EH (cell line): ENCODE measurements at places on chromosomes 16 and 17.

- peak; percentile 59 for DNase-seq
Measured at GRCh38 chr17:66747578-66748275, 87.2 kb upstream of the CACNG5 start.

DNA sequence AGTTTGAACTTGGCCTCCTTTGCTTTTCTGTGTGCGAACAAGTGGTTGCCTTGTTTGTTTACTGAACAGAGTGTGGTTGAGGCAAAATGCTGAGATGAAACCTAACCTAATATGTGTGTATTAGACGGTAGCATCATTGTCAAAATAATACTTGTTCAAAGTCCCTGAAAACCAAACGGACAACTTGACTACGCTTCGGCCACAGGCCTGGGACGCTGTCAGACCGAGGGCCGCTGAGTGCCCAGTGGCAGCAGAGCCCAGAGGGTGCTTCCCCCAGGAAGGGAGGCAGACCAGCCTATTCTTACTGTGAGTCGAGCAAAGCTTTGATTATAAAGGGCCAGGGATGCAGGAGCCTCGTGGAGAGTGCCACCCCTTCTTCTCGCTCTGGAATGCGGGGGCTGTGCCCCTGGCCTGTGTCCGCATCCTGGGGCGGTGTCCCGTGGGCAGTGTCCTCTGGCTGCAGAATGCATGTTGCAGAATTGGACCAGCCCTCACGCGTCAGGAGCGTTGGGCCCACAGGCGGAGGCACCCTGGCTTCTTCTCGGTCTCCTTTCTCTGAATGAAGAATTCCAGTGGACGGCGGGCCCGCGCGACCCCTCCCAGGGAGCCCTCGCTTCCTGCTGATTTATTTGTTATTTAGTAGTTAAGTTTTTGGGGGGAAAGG lies 5.2 kb downstream of the ACSF3 start:
- no peak for DNase-seq

- DNase-seq = no peak
Measured at GRCh38 chr16:2384426-2384825, 43.9 kb upstream of the ABCA3 start.

GRCh38 chr17:60039114-60039846 lies 39.4 kb downstream of the HEATR6 start:
- peak; percentile 64 for DNase-seq

- DNase-seq = no peak
Measured at GRCh38 chr16:887846-888245, 82.9 kb downstream of the LMF1 start.

DNA sequence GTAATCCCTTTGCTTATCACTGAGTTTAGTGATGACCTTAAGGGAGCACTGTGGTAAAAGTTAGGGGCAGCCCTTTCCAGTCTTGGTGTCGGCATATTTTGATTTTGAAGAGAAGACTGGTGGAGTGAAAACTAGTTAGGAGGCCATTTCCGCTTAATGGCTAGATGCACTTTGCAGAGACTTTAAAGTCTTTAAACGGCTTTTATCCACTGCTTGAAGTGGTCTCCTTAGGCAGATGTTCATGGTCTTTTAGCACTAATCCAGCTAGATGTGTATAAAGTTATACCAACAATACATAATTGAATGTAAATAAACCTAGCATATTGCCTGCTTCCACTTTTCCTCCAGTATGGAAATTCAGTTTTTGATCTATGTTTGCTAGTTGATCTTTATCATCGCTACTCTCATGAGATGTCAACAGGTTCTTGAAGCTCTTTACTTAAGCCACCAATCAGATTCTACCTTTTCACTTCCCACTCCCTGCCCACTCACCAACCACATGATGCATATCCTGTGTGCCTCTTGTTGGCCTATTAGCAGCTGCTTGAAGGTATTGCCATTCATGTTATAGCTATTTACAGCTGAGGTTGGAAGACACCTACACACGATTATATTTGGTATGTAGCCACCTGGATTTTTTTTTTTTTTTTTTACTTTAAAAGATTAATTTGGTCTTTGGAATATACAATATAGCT lies 132.0 kb downstream of the NLK start:
- no peak for DNase-seq

- no peak for DNase-seq
Measured at GRCh38 chr17:33838281-33838680, 416.8 kb upstream of the CCL2 start.

DNA sequence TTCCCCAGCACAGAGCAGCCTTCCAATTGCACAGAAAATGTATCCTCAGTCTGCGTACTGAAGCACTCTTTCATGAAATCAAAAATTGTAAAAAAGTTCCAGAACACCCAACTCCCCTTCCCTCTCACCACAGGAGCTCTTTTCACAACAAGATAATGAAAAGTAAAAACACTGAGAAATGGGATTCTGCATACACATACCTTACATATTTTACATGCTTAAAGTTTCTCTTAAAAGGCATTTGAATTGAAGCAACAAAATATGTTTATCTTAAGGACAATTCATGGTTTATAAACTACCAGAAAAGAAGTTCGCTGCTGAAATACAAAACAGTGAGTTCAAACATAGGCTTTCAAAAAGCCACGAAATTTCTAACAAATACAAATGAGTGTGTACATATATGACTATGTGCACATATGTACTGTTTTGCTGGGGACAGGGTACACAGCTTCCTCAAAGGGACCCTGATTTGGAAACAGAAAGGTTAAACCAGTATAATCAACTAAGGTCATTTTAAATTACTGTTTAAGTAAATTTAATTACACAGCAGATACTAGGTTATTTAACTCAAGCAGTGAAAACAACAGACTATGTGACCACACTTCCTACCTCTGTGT lies 33.8 kb downstream of the COG1 start:
- peak; percentile 69 for DNase-seq

- no peak for DNase-seq
Measured at GRCh38 chr16:51763072-51763661, 612.1 kb upstream of the SALL1 start.

- peak; percentile 50 for DNase-seq
Measured at GRCh38 chr17:79741751-79742588, 11.2 kb downstream of the ENPP7 start.

GRCh38 chr17:41015454-41015853 lies 6.5 kb upstream of the KRTAP3-1 start:
- DNase-seq = no peak

GRCh38 chr17:77565166-77565565 lies 393.3 kb upstream of the TNRC6C start:
- no peak for DNase-seq

DNA sequence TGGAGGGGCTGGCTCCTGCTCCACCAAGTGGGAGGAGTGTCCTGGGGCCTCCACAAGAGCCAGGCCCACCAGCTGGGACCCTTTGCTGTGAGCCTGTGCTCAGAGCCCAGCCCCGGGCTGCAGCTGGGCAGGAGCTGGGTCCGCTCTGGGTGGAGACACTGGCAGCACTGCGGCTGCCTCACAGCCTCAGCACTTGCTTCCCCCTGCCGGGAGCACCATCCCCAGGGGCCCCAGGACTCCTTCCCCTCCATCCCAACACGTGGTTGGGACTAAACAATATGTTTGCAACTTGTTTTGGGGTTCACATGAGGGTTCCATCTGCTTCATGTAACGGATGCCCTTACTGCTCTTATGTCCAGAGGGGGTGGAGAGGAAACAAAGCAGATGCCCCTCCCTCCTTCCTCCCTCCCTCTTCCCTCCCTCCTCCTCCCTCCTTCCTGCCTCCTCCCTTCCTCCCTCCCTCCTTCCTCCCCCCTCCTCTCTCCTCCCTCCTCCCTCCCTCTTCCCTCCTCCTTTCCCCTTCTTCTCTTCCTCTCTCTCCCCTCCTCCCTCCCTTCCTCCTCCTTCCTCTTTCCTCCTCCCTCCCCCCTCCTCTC lies 16.3 kb upstream of the CBFA2T3 start:
- DNase-seq = no peak

- DNase-seq = peak; percentile 67
Measured at GRCh38 chr16:72884037-72884436, 163.9 kb downstream of the ZFHX3 start.

DNA sequence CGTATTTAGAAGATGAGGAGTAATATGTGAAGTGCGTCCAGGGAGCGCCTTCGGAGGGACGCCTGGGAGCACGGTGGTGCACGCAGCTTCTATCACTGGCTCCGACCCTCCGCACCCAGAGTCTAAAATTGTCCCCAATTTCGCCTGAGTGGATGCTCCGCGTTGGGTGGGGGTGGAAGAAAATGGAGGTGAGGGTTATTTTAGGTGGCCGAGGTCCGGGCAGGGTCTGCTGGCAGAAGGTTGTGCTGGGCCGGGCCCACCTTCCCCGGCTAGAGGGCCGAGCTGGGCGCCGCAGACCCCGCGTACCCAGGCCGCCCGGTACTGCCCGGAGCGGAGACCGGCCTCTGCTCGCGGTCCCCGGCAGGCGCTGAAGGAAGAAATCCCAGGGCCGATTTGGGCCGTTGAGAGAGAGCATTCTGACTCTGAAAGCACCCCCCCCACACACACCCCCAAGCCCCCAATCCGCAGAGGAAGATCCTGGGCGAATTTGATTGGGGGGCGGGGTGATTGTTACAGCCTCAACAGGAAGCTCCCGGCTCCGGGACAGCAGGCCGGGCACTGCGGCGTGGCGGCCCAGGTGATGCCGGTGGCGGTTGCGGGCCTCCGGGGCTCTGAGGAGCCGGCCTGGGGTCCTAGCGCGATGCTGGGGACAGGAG lies 3.0 kb downstream of the BAHCC1 start:
- no peak for DNase-seq

- DNase-seq = peak; percentile 69
Measured at GRCh38 chr16:71526111-71526631, at the start of gene CHST4. TSS of gene CHST4 (plus strand) at chr16:71526426. CDS start at chr16:71536678, 10,252 bp downstream.

- DNase-seq = no peak
Measured at GRCh38 chr16:20803561-20804214, 2.6 kb downstream of the ERI2 start.

DNA sequence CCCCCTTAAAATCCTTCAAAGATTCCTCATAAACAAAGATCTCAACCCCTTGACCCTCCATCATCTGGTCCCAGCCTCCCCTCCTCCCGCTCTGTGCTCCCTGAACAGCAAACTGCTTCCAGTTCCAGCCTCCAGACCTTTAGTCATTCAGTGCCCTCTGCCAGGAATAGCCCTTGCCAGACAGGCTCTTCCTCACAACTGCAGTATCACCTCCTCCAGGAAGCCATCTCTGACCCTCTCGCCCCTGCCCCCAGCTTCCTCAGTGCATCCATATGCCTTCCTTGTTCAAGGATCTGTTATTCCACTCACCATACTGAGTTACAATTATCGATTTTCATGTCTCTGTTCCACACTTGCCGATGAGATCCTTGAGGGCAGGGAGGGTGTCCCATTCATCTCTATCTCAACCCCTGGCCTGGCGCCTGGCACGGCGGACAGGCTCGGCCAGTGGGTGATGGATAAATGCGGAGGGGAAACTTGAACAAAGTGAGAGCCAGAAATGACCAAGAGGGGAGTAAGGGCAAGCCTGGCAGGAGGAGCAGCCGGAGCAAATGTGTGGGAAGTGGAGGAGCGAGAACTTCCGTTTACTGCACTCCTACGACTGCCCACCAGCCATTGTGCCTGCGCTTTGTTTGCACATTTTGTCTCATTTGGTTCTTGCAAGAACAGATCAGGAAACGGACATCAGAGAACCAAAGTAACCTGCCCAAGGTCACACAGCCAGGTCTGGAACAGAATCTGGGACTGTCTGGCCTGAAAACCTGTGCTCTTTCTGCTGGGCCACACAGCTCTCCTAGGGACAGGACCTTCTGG lies 2.0 kb upstream of the NXPH3 start:
- DNase-seq = peak; percentile 35

GRCh38 chr17:76546556-76547182 lies 6.8 kb downstream of the PRCD start:
- peak; percentile 96 for DNase-seq

- no peak for DNase-seq
Measured at GRCh38 chr17:81428121-81428515, 32.9 kb downstream of the BAHCC1 start.

DNA sequence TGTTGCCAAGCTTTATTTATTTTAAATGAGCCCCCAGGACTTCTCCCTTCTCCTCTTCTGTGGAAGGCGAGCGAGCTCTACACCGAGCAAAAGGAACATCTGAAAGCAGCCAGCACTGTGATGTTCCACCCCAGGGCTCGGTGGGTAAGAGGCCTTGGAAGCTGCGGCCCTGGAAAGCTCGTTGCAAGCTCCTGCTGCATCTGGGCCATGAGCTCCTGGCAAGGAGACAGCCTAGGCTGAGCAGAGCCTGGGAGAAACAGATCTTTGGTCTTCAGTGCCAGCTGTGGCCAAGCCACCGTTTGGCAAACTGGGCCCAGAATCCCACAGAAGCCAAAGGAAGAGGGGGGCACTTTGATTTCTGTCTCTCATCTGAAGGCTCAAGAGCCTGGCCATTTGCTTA lies 114.1 kb downstream of the ENGASE start:
- DNase-seq = no peak
